Lung microvascular endothelial cell (primary cell): ENCODE measurements at places on chromosomes 2 and 18.

DNA sequence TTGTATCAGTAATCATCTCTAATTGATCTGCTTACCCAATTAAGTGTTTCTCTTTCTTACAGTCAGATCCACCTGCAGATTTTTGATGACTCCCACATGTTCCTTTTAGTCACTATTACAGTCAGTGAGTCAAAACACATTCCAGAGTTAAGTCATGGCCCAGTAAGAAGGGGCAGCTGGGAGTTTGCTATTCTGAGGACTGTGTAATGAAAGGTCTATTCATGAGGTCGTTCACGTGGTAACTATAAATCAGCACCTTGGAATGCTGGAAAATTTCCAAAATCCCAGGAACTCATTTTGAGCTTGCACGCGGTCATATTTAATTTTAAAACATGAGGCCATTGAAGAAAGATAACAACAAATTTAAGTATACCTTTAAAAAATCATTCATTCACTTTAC, 252.5 kb downstream of the XIRP2 start:
- DNase-seq: peak; percentile 2

DNA sequence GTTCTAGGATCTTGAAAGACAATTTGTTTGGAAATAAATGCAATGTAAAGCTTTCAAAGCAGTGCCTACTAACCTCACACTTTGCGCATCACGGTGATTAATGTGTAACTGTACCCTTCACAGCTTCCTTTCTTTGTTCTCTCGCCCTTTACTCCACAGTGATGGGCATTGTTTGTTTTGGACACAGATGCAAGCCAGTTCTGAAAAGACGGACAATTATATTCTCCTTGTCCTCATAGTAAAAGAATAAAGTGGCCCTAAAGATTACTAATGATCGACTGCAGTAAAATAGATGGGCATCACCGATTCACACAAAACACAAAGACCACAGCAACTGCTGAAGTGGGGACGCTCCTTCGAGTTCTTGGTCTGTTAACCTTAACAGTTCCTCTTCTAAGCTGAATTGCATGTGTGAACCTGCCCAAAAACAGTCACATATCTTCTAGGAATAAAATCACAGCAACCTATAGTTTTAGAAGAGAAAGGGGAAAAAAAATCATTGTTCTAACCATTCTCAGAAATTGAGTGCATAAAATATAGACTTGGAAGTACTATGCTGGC, 7.7 kb downstream of the L3MBTL4 start:
- no peak for DNase-seq

DNA sequence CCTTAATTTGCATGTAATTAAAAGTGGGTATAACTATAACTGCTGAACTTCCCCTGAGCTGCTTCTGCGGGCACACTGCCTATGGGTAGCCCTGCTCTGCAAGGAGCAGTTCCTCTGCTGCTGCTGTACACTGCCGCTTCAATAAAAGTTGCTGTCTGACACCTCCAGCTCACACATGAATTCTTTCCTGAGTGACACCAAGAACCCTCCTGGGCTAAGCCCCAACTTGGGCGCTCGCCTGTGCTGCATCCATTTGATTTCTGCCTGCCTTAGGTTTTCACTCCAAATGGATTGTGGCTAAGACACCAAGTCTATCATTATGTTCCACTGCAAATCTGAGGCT, 215.7 kb downstream of the ANAPC1 start:
- DNase-seq: no peak

DNA sequence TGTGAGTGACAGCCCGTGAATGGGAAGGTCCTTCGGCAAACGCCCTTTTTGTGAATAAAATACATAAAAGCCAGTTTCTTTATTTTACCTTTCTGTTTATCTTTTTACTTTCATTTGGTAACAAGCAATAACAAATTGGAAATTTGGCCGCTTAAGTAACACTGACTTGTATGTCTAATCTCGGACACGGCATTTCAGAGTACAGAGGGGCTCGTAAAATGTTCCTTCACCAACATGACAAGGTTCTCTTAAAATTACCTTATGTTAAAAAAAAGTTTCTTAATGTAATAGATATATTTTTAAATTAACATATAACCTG, 558 bp upstream of the NEMP2 start:
- no peak for DNase-seq

- DNase-seq: no peak
These were observed 105.1 kb upstream of the SLC38A11 start for GRCh38 chr2:165060411-165060810.

GRCh38 chr2:238106339-238106697, 6.2 kb downstream of the ESPNL start:
- no peak for DNase-seq
